ENCODE measurements at places on chromosomes 5 and 9.

DNA sequence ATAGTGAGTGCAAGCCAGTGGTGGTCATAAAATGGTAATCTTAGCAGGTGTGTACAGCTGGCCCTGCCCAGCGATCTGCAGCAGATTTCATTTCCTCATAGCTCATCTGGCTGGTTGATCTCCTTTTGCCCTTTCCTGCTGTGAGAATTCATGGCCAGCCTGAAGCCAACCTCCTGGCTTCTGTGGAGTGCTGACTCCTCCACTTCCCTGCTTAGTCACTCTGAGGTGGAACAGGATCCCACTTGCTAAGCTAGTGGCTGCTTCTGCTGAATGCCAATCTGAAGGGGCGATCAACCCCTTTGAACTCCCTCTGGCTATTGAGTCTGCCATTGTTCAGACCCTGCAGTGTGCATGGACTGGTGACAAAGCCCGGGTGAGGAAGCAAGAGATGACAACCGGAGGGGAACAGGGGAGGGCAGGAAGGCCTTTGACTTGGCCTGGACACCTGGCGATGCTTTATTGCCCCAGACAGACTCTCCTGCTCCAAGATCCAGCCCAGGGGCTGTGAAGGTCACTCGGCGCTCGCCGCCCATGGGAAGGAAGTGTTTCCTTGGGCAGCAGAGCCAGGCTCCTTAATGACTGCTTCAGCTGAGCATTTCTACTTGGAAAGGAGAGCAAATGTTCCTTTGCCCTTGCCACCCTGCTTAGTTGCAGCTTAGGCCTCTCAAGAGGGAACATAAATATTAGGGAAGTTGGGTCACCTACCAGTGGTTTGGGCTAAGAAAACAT lies 341.1 kb downstream of the ZSWIM6 start:
- no peak overlapping the region for H3K27ac ChIP-seq
- peak; percentile 51 for DNase-seq
- no peaks in the 10 kb centered on the region for H3K27me3 ChIP-seq
- H3K4me1 ChIP-seq: peaks cover 36% of the 10 kb centered on the region
- no peaks in the 10 kb centered on the region for H3K36me3 ChIP-seq

GRCh38 chr5:143682246-143682905 lies 129.6 kb upstream of the HMHB1 start:
- no peak for DNase-seq
- H3K4me1 ChIP-seq: no peaks in the 10 kb centered on the region
- no peaks in the 10 kb centered on the region for H3K36me3 ChIP-seq
- H3K27me3 ChIP-seq: no peaks in the 10 kb centered on the region
- no peak overlapping the region for H3K27ac ChIP-seq
- no peak overlapping the region for H3K4me3 ChIP-seq

DNA sequence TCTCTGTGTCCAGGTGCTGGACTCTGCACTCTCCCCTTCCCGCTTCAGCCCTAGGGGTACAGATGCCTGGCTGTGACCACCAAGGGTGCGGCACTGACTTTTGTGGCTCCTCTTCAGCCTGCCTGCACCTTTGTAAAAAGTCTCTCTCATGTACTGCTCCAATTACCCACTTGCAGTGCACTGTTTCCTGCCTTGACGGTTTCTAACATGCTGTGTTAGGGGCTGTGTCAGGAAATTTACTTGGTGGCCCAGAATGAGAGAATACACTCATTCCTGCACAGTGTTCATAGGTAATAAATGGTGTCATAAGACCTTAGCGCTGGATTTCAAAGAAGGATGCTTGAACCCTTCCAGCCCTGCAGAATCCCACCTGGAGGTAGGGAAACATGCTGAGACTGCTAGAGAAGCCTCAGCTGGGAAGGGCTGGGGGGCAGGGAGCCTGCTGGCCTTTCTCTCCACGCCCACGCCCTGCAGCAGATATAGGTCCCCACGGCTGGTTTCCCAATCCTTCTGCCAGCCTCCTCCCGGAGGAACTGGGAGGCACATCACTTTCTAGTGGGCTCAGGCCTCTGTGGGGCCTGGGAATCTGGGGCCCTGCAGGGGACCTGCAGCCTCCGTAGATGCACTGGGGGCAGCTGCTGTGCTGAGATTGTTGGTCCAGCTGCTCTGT lies 17.6 kb upstream of the HRH2 start:
- H3K36me3 ChIP-seq: no peaks in the 10 kb centered on the region
- H3K4me3 ChIP-seq: no peak overlapping the region
- H3K27ac ChIP-seq: no peak overlapping the region
- peaks cover 5% of the 10 kb centered on the region for H3K4me1 ChIP-seq
- no peak for DNase-seq

- H3K36me3 ChIP-seq: no peaks in the 10 kb centered on the region
- H3K27ac ChIP-seq: no peak overlapping the region
- H3K4me3 ChIP-seq: no peak overlapping the region
- no peak for DNase-seq
These were observed 156.9 kb upstream of the FST start for GRCh38 chr5:53323511-53323910.

- no peak for DNase-seq
- H3K27ac ChIP-seq: no peak overlapping the region
- no peaks in the 10 kb centered on the region for H3K4me1 ChIP-seq
- no peaks in the 10 kb centered on the region for H3K27me3 ChIP-seq
These were observed 31.2 kb downstream of the DEPDC1B start for GRCh38 chr5:60668686-60669304.

DNA sequence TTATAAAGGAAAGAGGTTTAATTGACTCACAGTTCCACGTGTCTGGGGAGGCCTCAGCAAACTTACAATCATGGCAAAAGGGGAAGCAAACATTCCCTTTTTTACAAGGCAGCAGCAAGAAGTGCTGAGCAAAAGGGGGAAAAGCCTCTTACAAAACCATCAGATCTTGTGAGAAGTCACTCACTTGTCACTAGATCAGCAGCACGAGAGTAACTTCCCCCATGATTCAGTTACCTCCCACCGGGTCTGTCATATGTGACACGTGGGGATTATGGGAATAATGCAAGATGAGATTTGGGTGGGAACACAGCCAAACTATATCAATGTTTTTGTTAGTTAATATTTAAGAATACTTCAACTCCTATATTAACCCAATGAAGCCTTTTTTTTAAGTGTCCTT lies 275.2 kb upstream of the CDH9 start:
- H3K27ac ChIP-seq: no peak overlapping the region
- DNase-seq: no peak
- peaks cover 2% of the 10 kb centered on the region for H3K4me1 ChIP-seq
- no peaks in the 10 kb centered on the region for H3K27me3 ChIP-seq

All from neuronal stem cell (in vitro differentiated cells).